Activated CD4-positive, alpha-beta T cell treated with anti-CD3 and anti-CD28 coated beads, Interleukin-2, amount 50 U/mL, for 16 hours (primary cell): ENCODE measurements at places on chromosomes 1 and 21.

GRCh38 chr1:160363010-160363409 is 3.9 kb upstream of the NHLH1 start:
- no peak for DNase-seq

DNA sequence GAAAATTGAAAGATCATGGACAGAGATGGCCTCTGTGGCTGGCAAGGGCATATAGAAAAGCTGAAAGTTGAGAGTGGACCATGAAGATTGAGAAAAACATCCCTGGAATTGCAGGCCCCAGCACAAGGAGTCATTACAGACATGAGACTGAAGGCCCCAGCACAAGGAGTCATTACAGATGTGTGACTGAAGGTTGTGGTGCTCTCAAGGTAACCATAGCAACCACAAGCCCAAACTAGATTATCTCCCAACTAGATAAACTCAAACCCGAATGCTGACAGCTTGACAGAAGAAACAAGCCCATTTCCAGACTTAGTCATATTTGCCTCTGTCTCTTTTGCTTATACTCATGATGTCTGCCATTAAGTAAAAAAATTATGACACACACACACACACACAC is 1252.1 kb upstream of the ADGRL4 start:
- no peak for DNase-seq

GRCh38 chr1:184379111-184379752 is 7.6 kb upstream of the C1orf21 start:
- DNase-seq, result no peak

- DNase-seq, result no peak
Measured at GRCh38 chr1:6757719-6758435, 27.4 kb upstream of the CAMTA1 start.

DNA sequence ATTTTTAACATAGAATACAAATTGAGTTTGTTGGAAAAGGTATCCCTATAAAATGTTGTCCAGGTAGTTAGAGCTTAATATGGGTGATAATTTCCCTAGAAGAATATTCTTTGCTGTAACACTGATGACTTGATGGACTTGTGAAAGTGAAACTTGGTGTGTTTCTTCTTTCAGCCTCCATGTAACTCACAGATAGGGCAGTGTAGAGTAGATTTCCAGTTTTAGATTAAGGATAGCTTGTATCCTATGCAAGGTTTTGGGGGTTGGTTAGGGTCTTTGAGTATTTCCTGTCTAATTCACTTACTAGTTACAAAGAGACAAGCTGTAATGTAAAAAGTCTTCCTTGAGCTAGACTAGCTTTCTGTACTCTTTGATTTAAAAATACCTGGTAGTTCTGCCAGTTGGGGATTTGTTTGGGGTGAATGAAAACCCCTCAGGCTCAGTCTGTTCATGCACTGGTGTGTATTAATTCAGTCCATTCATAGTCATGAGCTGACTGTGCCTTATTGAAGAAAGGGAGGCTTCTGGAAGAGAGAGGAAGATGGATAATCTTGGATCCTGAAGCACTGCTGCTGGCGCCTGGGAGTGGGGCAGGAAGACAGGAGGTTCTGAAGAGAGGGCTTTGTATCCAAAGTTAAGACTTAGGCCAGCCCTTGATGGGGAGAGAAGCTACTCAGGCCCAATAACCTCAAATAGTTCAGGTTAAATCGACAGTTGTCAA is 83.6 kb downstream of the CAMTA1 start:
- no peak for DNase-seq

- peak; percentile 25 for DNase-seq
Measured at GRCh38 chr1:183416850-183417771, 1.1 kb downstream of the NMNAT2 start.

- no peak for DNase-seq
Measured at GRCh38 chr1:115814685-115815398, 26.1 kb downstream of the NHLH2 start.

- DNase-seq, result no peak
Measured at GRCh38 chr1:22349362-22350043, 102.1 kb upstream of the ZBTB40 start.

GRCh38 chr1:179121159-179121938 is 39.5 kb downstream of the TOR3A start:
- DNase-seq, result peak; percentile 35

GRCh38 chr21:14964621-14965020 is 100.2 kb downstream of the NRIP1 start:
- no peak for DNase-seq

DNA sequence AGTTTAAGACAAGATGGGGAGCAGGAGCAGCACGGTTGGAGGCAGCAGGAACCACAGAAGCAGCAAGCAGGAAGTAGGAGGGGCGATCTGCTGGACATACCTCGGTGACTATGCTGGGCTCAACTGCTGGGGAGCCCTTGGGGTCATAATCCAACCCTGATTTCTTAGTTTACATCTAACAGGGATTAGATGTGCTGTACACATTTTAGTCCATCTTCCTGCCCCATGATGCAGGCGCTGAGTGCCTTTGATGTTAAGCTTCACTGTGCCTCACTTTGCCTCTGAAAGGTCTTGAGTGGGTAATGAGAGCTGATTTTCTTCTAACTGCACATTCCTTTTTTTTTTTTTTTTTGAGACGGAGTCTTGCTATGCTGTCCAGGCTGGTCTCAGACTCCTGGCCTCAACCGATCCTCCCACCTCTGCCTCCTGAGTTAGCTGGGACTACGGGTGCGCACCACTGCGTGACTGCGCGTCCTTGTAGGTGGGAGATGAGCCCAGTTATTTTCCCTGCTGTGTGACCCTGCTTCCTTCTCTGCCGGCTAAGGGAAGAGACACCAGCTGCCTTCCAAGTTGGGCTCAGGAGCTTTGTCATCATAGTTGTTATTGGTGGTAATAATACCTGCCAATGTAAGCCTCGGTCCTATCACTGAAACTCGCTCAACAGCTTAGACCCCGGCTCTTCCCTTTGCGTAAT is 1.1 kb upstream of the RCAN3 start:
- DNase-seq, result peak; percentile 66
